ENCODE measurements at places on chromosomes 7 and 10.

GRCh38 chr10:98150544-98150943, 16.1 kb downstream of the R3HCC1L start:
- DNase-seq: no peak

DNA sequence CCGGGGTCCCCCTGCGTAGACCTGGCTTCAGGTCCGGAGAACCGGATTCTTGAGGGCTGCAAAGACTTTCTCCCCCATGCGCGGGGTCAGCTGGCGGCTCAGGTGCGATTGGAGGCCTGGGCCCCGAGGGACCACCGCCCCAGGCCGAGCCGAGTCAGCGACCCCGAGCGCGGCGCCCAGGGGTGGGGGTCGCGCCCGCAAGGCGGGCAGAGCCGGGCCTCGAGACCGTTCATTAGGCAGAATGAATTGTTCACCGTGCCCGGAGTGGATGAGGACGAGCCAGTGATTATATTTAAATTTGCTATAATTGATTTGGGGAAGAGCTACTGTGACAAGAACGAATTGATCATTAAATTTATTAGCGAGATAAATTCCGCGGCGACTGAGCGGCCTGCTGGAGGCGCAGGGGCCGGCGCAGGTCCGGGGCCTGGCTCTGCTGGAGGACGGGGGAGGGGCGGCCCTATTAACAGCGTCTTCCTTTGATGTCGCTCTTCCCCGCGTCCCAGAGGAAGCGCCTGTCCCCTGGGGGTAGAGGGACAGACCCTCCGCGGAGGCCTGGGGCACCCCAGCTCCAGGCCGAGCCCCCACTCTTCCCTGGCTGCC, 7.5 kb downstream of the MNX1 start:
- no peak for DNase-seq

- DNase-seq: no peak
Measured at GRCh38 chr10:48648172-48648942, 36.3 kb upstream of the WDFY4 start.

GRCh38 chr7:140778975-140779374, 82.5 kb downstream of the NDUFB2 start:
- DNase-seq: no peak

DNA sequence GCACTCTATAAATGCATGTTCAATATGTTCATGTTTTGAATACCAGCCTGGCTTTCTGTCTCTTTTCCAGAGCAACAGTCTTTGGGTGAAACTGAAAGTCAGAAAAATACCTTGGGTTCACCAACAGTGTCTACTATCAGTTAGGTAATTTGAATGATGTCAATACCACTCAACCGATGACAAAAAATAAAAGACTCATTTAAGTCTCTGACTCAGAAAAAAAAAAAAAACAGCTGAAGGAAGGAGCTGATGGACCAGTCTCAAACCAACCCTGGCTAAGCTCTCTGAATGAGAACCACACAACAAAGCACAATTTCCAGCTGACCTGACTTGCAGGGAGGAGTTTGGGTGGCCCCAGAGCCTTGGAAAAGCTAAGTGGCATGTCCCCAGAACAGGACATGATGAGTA, 42.5 kb downstream of the ABLIM1 start:
- DNase-seq: no peak

- no peak for DNase-seq
Measured at GRCh38 chr7:18450019-18450418, 45.5 kb upstream of the HDAC9 start.

- no peak for DNase-seq
Measured at GRCh38 chr7:29297194-29297890, 102.8 kb downstream of the CHN2 start.

GRCh38 chr10:14080795-14081194, 249.9 kb downstream of the FRMD4A start:
- no peak for DNase-seq
